ENCODE measurements at places on chromosomes 3 and 15. TPM values are rescaled to one million over a fixed set of nuclear protein-coding genes. Genes with fewer than 3 reads are reported as not detected.

GRCh38 chr3:123373474-123373987, 75.4 kb downstream of the ADCY5 start:
- DNase-seq: no peak

GRCh38 chr3:108662142-108662738, 72.7 kb downstream of the DZIP3 start:
- peak; percentile 19 for DNase-seq

DNA sequence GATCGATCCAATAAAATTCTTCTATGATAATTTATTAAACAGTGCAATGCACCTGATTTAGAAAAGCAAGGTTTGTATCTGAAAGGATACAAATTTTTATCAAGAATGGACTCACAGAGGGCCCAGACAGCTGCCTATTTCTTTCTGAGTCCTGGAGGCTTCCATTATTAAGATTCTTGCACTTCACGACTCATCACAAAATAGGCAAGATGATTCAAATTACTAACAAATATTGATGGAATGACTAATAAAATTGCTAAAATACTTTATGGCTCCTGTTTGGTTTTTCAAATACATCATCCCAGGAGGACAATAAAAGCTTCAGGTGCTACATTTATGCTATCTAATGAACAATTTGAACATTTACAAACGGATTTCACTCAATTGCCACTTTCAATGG, 483.0 kb upstream of the AGTR1 start:
- no peak for DNase-seq

DNA sequence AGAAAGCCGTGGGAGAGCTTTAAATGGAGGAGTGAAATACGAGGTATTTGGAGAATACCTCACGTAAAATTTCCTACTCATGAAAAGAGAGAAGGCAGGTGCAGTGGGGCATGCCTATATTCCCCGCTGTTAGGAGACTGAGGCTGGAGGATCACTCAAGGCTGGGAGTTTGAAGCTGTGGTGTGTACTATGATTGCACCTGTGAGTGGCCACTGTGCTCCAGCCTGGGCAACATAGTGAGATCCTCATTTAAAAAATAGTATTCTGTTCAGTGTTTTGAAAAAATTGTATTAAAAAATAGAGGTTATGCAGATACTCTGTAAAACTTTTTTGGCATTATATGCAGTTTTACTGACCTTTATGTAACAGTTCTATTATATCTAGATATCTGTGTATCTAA, 20.0 kb downstream of the UBE2E1 start:
- no peak for DNase-seq

- DNase-seq: no peak
Observed at GRCh38 chr3:102536456-102536855, 101.6 kb downstream of the ZPLD1 start.

GRCh38 chr3:114632757-114633424, 339.1 kb downstream of the TIGIT start:
- DNase-seq: no peak

DNA sequence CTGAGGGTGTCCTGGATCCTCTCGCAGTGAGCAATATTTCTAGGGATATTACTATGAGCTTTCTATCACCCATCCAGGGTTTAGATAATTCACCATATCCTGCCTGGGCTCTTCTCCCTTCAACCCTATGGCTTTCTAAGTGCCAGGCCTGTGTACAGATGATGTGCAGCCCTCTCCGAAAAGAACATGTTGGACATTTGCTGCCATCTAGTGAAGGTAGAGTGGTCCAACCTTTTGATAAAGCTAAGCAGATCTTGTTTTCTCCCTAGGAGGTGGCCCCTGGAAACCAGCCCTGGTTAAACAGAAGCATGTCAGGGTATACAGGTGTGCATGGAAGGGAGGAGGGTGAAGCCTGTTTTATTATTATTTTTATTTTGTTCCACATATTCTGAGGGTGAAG, 27.9 kb upstream of the SCN10A start:
- DNase-seq: no peak

DNA sequence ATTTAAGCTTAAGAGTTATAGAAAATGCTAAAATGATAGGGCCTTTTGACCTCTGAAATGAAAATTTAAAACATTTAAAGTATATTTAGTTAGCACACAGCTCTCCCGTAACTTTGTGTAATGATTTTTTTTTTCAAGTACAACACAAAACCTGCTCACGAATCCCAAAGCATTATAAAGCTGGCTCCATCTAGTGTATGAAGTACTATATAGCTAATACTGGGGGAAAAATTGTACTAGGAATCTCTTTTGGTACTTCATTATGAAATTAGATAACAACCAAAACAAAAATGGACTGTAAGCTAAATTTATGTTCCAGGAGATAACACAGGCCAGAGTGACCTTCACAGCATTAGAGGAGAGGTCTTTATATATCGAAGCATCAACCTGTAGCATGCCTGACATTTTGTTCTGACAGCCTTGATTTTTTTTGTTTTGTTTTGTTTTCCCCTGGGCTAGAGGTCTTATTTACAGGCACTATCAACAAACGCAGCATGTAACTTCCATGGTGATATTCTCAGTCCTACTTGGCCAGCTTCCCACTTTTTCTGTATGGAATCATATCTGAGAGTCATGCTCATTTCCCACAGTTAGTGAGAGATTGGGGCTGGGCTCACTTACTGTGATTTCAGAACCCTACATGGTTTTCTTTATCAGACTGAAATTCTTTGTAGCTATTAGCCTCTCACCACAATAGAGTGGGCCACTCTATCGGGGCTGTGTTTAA, 116.3 kb downstream of the MITF start:
- no peak for DNase-seq

- DNase-seq: peak; percentile 81
Observed at GRCh38 chr3:146125951-146126350, 35.0 kb downstream of the PLOD2 start.

- no peak for DNase-seq
Observed at GRCh38 chr3:194450341-194450740, 36.5 kb downstream of the ATP13A3 start.

The CNOT10 gene
- polyA plus RNA-seq: 20.0 TPM

Data from BJ (cell line).